Activated CD8-positive, alpha-beta T cell treated with anti-CD3 and anti-CD28 coated beads, Interleukin-2, amount 10 ng/mL, durations not matched to agents 7 days and 5 days (primary cell): ENCODE measurements at places on chromosomes 2 and 18.

GRCh38 chr2:32262105-32262504 lies 2.6 kb downstream of the NLRC4 start:
- DNase-seq: no peak

GRCh38 chr2:122864728-122865127 lies 1109.3 kb downstream of the TSN start:
- no peak for DNase-seq

GRCh38 chr2:121502246-121502645 lies 28.4 kb upstream of the RNU4ATAC start:
- DNase-seq: no peak

GRCh38 chr2:215664847-215665525 lies 229.1 kb upstream of the FN1 start:
- DNase-seq: no peak

GRCh38 chr2:96530144-96530430 lies 6.5 kb upstream of the ARID5A start:
- DNase-seq: no peak

DNA sequence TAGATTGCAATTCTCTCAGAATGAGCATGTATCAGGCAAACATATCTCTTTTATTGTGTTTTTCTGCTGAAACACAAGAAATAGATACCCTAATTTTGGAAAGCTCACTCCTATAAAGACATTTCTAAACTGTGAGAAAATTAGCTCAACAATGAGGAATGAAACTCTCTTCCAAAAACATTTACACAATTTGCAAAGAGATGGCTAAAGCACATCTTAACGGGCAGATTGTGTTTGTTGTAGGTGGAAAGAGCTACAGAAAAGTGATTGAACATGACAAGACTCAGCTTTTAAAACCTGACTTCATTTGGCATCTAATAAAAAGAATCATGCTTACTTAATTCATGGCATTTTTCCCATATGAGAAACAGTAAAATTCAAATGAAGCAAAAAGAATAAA lies 175.0 kb upstream of the SLC39A10 start:
- no peak for DNase-seq
